ENCODE measurements at places on chromosomes 3 and 15.

DNA sequence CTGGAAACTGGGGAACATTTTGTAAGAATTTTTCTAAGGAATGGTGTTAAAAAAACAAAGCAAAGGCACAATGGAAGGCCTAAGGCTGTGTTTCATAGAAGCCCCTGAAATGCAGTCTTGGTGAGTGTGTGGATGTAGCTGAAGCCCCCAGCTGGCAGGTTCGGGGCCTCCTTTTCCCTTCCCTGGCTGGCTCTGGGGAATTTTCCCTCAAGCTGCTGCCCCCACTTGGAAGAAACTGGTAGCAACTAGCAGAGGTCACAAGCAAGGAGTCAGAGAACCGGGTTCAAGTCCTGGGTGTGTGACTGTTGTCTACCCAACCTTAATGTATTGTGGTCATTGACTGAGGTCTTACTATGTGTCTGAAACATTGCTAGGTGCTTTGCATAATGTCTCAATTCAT lies 85.3 kb upstream of the MYZAP start:
- no peak for DNase-seq

GRCh38 chr3:52140769-52141168 lies 13.5 kb downstream of the POC1A start:
- DNase-seq: no peak

DNA sequence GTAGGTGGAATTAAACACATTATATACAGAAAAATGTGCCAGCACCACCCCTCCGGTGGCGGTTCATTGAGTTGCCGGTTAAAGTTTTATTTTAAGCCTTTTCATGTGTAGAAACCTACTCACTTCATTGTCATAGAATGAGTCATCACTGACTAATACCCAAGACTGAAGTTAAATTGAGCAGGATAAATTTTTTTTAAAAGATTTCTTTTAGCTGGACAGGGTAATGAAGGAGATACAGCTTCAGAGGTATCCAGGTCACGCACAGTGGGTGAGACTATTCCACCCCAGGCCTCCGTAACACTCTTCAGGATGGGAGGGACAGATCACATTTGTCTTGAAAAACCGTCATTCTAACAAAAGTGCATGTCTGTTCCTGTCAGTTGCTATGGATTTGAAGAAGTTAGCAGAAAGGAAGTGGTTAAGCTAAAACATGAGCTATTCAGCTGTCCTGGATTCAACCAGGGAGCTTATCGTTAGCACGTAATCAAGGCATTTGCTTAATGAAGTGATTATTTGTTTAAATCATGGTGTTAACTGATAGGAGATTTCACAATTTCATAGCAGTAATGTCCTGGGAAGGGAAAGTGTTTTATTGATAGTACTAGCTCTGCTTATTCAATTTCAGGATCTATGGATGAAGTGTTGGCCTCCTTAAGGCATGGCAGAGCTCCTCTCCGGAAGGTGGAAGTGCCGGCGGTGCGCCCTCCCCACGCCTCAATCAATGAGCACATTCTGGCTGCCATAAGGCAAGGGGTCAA lies 23.4 kb downstream of the WHAMM start:
- no peak for DNase-seq

DNA sequence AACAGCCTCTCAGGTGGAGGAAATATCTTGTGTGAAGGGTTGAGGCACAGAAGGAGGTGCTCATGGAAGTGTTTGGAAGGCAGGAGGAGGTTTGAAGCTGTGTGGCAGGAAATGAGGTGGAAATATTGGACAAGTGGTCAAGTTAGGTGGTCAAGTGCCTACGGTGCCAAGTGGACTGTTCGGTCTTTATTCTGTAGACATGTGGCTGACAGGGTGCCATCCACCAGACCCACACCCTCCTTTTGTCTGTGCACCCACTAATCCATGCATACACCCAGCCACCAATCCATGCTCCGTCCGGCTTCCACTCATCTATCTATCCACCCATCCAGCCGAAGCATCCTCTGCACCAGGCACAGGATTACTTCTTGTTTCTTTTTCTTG lies 2.2 kb downstream of the SLC6A20 start:
- no peak for DNase-seq

DNA sequence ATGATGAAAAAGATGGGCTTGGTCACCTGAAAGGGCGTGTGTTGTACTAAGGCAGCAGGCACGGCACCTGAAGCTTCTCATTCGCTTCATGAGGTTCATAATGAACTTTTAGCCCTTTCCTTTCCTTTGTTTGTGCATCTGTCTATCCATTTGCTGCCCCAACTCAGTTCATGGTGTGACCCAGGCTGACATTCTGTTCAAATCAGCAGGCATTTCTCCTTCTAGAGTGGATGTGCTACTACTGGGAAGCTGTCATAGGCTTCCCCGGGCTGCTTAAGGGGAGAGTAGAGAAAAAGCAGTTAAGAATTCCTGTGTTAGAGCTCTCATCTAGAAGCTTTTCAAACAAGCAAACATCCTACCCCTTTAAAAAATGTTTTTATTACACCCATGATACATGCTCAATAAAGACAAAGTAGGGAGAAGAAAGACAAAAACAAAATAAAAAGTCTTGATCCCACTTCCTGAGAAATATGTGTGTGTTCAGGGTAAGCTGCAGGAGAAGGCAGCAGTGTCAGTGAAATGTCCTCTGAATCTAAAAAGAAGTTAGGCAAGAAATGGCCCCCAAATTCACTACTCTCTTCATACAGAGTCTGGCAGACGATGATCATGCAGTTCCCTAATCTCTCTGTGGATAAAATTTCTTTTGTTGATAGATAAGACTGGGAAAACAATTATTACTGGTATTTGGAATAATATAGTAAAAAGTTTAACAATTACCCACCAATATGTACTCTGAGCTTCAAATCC lies 136.9 kb upstream of the PFN2 start:
- no peak for DNase-seq

DNA sequence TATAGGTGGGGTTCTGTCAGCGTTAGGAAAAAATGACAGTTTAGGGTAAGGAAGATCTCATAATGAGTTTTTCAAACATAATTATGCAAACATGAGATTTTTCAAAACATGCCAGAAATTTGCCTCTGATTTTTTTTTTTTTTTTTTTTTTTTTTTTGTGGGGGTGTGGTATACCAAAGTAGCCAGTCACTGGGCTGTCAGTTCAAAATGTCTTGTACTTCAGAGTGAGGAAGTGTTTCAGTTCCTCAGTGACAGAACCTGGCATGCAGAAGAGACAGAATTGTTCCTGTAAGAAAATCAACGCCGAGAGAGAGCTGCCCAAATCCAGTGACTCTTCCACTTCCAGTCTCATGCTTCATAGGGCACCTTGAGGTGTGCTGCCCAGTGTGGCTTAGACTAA lies 9.7 kb downstream of the NCBP2 start:
- DNase-seq: no peak

GRCh38 chr3:111768571-111769100 lies 90.4 kb upstream of the PHLDB2 start:
- no peak for DNase-seq

DNA sequence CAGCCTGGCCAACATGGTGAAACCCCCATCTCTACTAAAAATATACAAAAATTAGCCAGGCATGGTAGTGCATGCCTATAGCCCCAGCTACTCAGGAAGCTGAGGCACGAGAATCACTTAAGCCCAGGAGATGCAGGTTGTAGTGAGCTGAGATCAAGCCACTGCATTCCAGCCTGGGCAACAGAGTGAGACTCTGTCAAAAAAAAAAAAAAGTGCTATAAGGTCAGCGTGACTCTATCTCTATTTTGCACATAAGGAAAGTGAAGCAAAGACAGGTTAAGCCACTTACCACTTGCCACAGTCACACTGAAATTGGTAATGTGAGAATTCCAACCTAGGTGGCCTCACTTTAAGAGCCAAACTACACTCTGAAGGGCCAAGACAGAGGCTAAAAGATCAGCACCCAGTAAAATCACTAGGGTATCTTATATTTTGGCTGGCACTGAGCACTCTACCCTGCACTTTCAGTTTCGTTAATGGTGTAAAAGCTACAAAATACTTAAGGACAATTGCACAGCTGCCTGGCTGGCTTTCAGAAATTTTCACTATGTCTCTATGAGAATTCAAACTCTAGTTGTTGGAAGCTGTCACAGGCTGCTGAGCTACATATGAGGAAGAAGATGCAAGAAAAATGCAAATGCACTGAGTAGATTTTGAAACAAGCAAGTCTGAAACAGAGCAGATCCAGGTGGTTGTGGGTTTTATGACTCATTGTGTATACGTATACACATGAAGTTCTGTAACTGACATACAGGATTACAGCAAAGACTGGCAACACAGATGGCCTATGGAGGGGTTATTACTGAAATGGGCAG lies 32.7 kb downstream of the TRANK1 start:
- DNase-seq: no peak

- DNase-seq: no peak
Observed at GRCh38 chr3:58101499-58102389, 93.5 kb downstream of the FLNB start.

DNA sequence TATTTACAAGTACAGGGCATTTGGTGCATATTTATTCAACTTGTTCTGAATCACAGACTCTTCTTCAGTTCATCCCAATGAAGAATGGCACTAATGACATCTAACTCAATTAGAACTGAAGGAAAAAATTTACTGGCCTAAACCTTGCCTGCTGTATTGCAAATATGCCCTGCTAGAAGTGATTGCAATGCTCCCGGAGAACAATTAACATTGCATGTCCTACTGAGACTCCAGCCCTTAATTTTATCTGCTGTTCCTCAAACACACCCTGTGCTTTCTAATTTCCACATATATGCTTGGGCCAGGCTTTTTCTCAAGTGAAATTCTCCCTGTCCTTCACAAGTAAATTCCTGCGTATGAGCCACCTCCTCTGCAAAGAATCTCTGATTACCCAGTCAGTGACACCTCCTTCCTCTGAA lies 8.3 kb downstream of the ACKR4 start:
- DNase-seq: no peak

- DNase-seq: no peak
Observed at GRCh38 chr3:112476346-112476745, 22.9 kb downstream of the BTLA start.

Data from activated CD8-positive, alpha-beta memory T cell treated with anti-CD3 and anti-CD28 coated beads for 1 hour (primary cell).